ENCODE measurements at places on chromosomes 4 and X. TPM values are rescaled to one million over a fixed set of nuclear protein-coding genes. Genes with fewer than 3 reads are reported as not detected.

ABCE1 gene
- 18.8 TPM for total RNA-seq

KLHL15 gene
- 5.7 TPM for total RNA-seq

FGFBP2 gene
- total RNA-seq: 0.30 TPM

IL9R gene
- not detected for total RNA-seq

CYP2U1 gene
- 4.0 TPM for total RNA-seq

AFF2 gene
- total RNA-seq: 0.13 TPM

GPR101 gene
- total RNA-seq: not detected

COX7B gene
- total RNA-seq: 146 TPM

MAGEA11 gene
- total RNA-seq: not detected

DAPP1 gene
- 0.78 TPM for total RNA-seq

VCX3A gene
- total RNA-seq: 0.28 TPM

ABCD1 gene
- total RNA-seq: 13.4 TPM

SMR3B gene
- not detected for total RNA-seq

TBC1D25 gene
- total RNA-seq: 6.5 TPM

All from left lobe of liver (tissue), 2 donors.